ENCODE measurements at places on chromosomes 5 and 9.

DNA sequence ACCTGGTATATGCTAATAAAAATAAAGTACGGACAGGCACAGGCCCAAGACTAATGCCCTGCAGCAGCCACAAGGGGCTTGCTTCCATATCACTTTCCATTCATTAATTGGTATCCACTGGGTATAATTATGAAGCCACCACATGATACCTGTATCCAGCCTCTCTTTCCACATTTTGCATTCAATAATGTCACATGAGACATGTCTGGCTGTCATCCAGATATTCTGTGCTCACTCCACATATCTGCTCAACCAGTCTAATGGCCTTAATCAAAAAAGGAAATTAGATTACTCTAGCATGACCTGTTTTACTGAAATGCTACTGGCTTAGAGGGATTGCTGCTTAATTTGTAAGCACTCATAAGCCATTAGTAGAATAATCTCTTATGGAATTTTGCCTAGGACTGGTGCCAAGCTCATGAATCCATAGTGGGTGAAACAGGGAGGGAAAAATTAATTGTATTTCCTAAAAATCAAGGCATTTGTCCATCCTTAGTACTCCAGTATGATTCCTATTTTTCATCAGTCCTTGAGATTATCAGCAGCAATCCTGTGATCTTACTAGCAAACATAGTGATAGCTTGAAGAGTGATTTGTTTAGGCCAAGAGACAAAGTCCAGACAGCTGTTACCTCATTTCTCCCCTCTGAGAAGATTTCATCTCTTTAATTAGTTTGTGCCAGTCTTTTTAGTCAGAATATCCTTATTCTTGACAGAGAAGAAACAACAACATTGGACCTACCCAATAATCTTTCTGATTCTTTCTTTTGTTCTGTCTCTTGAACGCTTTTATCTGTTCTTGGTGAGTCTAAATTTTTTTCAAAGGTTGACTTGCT is 119.2 kb upstream of the ABCA1 start:
- no peak for ATAC-seq

- ATAC-seq = peak; percentile 60
Observed at GRCh38 chr9:31674264-31674663, 710.2 kb upstream of the ACO1 start.

DNA sequence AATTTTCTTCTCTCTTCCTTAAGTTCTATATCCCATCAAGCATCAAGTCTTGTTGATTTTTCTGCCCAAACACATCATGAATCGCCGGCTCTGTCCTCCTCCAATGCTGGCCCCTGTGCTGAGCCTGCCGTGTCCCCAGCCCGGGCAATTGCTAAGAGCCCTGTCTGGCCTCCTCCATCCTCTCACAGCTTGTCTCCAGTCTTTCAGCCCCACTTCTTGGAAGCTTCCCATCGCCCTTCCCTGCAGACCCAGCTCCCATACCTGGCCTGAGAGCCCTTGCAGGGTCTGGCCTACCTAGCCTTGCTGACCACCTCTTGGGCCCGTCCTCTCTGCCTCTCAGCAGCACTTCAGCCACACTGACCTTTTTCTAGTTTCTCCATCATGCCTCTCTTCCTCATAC is 61.9 kb downstream of the COL15A1 start:
- no peak for ATAC-seq

DNA sequence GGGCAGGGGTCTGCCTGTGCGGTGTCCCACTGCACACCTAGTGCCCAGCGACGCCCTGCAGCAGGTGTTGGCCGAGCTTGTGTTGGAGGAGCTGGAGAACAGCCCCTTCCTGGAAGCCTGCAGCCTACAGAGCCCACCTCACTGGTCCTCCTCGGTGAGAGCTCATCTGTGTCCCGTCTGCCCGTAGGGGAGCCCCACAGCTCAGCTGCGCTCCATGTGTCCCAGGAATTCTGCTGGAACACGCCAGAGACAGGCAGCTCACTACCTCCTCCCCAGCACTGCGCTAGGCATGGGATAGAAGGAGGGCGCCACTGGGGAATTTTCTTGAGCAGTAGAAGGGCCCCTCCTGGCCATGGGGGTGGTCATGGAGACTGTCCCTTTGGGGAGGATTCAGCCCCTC is 44.0 kb downstream of the DUSP1 start:
- no peak for ATAC-seq
